GM13976 (cell line): ENCODE measurements at places on chromosomes 7 and 10.

- no peak for DNase-seq
Measured at GRCh38 chr10:100146875-100147650, 38.8 kb downstream of the ERLIN1 start.

GRCh38 chr7:135743907-135744731, 4.5 kb downstream of the FAM180A start:
- DNase-seq, result no peak

DNA sequence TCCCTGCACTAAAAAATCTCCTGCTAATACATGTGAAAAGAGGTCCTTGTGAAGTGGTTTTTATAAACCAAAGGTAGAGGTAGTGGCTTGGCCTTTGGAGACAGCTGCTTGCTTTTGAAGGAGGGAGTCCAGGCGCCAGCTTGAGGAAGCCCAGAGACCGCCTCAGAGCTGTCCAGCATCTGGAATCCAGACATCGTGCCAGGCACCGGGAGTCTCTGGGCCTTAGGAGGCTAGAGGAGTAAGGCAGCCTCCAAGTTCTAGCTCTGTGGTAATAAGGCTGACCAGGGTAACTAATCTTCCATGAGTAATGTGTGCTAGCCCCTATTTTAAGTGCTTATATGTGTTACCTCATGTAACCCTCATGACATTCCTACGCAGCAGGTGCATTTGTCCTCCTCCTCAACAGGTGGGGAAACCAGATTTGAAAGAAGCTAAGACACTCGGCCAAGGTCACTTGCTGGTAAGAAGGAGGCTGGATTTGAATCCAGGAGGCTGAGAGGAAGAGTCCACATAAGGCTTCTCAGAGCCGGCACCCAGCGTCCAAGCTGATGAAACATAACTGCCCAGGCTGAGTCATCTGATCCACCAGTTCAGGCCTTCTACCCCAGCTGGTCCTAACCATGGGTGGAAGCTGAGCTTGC, 26.1 kb downstream of the PRLHR start:
- DNase-seq, result no peak

- DNase-seq, result no peak
Measured at GRCh38 chr10:88082391-88082790, 219.0 kb downstream of the PTEN start.

DNA sequence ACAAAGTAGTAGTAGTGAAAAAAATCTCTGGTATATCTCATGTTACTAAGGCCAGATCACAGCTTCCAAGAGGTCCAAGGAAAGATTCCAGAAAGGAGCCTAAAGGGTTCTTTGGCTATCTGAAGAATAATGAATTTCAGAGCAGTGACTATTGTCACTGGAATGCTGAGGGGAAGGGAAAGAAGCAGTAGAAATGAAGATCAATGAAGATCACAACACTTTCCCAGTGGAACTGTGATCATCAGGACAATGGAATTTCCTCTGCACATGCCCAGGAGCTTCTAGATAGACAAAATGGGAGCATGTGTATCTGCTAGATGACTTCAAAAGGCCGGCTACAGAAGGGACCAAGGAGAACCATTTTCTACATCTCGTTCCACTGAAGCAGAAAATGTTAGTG, 219.5 kb upstream of the PHYHIPL start:
- no peak for DNase-seq

DNA sequence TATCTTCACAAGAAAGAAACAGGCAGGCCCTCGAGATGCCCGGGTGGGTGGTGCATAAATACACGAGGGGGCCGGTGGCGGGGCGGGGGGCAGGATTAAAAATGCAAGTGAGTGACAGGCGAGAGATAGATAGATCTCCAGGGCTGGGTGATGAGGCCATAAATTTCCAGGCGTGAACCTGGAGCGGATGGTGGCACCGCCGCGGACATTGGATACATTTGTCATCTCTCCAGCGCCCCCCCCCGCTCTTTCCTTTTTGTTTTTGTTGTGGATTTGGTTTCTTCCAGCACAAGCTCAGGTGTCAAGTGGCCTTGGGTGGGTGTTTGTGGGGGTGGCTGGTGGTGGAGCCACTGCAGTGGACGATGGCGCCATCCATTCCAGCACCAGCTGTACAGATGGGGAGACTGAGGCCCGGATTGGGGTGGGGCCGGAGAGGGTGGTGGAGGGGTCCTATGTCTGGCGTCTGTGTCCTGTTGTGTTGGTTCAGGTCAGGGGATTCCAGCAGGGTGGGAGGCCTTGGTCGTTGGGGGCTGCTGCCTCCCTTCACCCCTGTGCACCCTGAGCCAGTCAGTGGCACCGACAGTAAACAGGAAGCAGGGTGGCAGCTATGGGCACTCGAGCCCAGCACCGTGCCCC, 2.9 kb downstream of the ELFN1 start:
- peak; percentile 12 for DNase-seq

DNA sequence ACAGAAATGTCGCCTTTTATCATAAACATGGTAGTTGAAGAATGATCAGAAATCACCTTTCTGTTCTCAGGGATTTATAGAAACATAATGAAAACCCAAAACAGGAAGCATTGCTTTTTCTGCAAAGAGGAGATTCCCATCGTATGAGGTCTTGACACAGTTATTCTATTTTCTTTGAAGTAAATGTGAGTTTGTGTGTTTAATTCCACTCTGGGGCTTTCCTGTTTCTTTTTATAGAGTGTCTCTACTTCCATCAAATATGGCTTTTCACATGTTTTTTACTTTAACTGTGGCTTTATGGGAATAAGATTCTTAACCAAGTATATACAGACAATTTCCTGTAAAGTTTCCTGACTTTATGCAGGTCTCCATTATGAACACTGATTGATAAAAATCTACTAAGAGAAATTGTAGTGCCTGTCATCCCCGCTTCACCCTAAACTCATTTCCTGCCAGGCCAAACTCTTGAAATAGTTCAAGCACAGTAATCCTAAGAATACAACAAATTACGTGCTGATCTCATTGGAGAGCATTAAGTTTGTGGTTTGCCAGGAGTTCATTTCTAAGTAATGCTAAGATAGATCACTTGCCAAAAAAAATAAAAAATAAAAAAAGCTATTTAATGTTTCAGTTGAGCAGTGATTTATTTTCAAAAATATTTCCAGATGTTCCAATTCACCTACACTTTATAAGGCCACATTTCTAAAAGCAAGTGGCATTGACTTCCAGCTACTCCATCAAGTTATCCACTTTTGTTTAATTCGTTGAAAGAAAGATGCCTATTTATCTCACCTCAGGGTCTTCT, 52.2 kb upstream of the SEC61G start:
- no peak for DNase-seq

- DNase-seq, result no peak
Measured at GRCh38 chr7:38396852-38397251, 123.4 kb upstream of the TARP start.

GRCh38 chr7:52652621-52653020, 382.8 kb upstream of the POM121L12 start:
- DNase-seq, result no peak

GRCh38 chr7:43430411-43430810, 152.5 kb upstream of the STK17A start:
- DNase-seq, result no peak

DNA sequence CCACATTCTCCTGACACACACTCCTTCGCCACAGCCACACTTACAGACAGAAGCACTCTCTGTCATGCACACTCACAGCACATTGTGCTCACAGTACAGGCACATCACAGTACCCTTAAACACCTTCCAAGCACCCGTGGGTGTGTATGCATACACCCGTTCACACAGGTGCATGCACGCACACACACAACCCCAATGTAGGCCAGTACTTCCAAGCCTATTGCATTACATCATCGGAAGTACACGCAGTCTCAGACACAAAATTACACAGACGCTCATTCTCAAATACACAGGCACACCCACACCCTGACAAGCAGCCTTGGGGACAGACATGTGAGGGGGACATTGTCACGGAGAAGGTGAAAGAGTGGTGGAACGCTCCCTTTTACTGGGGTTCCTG, 11.1 kb downstream of the KAZALD1 start:
- no peak for DNase-seq

DNA sequence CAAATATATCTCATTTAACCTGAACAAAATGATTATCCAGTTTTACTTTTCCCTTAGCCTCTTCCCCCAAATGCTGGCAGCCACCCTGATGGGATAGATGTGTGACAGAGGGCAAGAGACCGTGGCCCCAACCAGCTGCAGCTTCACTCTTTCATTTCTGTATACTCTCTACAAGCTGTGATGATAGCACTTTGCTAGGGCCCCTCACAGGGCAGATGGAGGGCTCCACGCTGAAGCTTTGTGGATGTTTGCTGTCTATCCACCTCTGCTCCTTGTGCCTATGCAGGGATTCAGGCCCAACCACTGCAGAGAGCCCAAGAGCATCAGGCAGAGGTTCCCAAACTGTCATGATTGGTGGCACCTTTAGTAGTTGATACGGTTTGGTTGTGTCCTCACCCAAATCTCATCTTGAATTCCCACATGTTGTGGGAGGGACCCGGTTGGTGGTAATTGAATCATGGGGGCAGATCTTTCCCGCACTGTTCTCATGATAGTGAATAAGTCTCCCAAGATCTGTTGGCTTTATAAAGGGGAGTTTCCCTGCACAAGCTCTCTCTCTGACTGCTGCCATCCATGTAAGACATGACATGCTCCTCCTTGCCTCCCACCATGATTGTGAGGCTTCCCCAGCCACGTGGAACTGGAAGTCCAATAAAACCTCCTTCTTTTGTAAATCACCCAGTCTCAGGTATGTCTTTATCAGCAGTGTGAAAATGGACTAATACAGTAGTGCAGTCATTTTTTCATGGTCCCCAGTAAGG, 20.1 kb downstream of the HTRA1 start:
- no peak for DNase-seq

DNA sequence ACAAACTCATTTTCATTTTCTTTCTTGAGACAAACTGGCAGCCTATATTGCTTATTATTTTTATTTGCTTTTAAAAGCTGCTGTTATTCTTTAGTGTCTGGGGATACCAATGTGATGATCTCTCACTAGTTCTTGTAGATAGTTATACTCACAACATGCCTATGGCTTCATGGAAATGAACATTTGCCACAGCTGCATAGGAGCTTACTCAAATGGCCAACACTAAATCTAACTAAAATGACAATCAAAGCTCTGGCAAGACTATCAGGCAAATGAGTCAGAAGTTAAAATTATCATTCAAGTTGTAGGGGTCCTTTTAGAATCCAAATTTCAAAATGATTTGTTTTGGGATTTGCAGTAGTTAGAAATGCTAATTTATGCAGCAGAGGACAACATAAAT, 225.9 kb downstream of the ANK3 start:
- no peak for DNase-seq

DNA sequence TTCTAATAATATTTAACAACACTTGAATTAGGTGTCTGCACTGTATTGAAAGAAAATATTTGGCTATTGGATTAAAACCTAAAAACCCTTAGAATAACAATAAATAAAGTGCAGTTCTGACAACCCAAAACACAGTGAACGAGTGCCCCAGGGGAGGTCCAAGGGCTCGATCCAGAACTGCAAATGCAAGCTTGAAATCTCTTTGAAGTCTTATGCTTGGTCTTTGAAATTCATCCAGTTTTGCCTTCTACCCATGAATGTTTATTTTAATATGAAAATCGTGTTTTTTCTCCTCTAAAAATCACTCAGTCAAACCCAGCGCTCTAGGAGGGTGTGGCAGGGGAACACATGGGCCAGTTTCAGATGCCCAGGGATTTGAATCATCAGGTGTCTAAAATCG, 119.5 kb downstream of the MTPAP start:
- no peak for DNase-seq

DNA sequence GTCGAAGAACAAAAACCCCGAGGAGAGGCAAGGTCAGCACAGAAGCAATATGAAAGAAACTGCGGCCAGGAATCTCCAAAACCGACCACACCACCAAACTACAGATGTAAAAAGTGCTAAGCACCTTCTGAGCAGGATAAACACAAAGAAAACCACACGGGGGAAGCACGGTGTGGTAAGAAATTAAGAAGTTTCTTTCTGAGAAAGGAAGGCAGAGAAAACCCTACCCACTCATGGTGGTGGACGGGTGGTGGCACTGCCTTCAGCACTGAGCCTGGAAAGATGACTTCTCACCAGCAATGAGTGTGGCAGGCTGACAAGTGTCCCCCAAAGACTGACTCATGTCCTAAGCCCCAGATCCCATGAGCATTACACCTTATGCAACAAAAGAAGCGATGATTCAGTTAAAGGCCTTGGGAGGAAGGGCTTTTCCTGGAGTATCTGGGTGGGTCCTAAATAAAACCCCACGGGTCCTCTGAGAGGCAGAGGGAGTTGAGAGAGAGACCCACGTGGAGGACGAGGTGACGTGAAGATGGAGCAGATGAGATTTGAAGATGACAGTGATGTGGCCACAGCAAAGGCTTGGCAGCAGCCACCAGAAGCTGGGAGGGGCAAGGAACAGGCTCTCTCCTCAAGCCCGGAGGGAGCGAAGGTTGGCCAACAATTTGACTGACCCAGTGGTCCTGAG, 124.9 kb downstream of the DLG5 start:
- no peak for DNase-seq

- DNase-seq, result no peak
Measured at GRCh38 chr7:64990216-64990615, 620 bp downstream of the ZNF117 start.

DNA sequence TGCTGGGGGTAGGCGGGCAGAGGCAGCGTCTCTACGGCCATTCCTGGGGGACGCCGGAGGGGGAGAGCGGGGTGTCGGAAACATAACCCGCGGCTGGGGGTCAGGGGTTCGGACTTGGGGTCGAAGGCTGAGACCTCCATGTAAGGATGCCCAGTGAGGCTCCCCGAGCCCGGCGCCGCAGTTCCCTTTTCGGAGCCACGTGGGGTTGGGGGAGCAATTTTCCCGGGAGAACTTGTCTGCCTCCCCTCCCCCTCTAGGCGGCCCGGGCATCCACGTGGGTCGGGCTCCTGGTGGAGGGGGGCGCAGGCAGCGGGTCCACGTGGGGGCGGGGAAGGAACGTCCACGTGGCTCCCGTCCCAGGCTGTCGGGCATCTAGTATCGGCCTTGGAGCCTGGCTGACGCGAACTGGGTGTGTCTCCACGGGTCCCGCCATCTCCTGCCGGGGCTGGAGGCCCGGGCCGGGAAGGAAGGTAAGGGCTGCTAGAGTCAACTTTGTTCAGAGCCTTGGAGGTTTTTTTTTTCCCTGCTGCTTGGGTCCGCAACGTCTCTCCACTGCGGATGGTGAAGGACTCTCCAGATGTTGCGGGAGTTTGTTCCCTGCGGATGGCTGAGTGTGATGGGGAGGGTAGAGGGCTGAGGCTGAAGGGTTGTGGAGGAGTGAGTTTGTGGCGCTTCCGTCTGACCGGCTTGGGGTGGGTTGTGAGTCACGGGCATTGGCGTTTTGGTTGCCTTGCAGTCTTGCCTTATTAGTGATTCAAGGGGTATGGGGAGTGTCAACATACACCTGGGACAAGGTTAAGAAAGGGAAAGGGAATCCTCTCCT, 744 bp downstream of the PPRC1 start:
- DNase-seq, result peak; percentile 75

DNA sequence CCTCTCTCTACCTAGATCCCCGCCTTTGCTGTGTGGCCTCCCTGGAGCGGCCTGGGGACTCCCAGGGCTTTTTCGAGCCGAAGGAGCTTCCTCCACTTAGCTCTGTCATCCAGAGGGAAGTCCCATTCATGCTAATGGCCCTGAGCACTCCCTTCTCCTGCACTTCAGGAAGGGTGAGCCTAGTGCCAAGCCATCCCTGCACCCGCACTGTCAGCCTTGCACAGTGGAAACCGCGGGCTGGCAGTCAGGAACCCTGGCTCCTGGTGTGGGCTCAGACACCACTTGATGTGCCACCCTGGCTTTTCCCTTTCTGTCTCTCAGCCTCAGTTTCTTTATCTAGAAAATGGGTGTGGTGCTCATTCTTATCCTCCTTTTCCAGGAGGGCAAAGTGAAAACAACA, 131.6 kb downstream of the ZMIZ1 start:
- DNase-seq, result no peak
